T-cell (primary cell): ENCODE measurements at places on chromosomes 7 and 10.

DNA sequence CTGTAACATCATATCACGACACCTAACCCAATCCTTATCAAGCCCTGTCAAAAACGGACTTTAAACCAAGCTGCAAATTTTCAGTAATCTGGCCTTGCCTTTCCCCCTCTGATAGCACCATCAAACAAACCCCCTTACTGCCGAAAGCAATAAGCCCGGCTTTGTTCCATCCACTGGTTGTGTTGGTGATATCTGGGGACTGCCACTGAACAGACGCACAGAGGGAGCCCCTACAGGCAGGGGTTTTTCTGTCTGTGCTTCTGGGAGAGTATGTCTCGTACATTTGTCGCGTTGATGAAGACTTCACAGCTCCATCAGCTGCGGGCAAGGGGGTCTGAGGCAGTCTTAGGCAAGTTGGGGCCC lies 550 bp upstream of the PLAU start:
- DNase-seq = no peak

DNA sequence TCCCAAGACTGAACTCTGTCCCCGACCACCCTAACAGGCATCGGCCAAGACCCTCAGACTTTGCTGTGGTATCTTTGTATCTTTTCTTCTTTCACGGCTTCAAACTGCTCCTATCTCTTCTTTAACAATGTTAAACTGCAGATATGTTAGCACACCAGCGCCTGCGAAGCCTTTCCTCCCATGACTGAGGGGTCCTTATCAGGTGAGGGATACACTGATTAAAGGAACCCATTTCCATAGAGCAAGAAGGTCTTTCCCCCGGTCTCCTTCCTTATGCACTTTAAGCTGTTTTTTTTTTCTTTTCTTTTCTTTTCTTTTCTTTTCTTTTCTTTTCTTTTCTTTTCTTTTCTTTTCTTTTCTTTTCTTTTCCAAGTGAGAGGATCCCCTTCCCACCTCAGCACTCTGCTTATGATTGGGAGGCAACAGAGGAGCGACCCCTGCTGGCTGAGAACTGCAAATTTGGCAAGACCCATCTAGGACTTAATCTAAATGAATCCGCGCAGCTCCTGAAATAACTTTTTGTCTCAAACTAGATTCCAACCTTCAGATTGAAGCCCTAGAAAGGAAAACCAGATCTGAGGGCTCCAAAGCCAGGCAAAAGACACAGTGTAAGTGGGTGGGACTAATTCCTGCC lies 109.9 kb downstream of the ITGB8 start:
- DNase-seq = no peak

DNA sequence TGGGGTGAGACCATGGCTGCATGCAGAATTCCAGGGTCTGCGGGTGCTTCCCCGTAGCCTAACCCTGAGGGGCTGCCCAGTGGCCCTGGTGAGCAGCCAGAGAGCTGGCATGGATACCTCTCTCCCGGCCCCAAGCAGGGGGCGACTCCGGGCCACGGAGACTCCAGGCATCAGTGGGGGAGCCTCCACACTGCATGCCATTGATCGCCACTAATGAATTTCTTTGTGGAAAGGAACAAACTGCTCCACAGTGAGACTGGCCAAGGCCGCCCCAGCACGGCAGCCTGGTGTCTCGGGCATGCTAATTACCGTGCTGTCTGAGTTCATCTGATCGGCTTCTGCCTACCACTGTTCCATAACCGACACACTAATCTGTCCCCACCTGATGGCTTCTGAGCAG lies 184.4 kb downstream of the GRID1 start:
- no peak for DNase-seq

- no peak for DNase-seq
Measured at GRCh38 chr10:114179148-114179547, at the start of gene TDRD1. Gene TDRD1, plus strand, starts transcription at chr10:114179353. Its CDS starts 8,479 bp downstream, at chr10:114187832.

GRCh38 chr10:80509108-80509402 lies 28.6 kb upstream of the SH2D4B start:
- no peak for DNase-seq

- DNase-seq = no peak
Measured at GRCh38 chr7:20991544-20991943, 204.9 kb upstream of the SP8 start.

GRCh38 chr7:38142736-38143135 lies 35.3 kb upstream of the STARD3NL start:
- no peak for DNase-seq

DNA sequence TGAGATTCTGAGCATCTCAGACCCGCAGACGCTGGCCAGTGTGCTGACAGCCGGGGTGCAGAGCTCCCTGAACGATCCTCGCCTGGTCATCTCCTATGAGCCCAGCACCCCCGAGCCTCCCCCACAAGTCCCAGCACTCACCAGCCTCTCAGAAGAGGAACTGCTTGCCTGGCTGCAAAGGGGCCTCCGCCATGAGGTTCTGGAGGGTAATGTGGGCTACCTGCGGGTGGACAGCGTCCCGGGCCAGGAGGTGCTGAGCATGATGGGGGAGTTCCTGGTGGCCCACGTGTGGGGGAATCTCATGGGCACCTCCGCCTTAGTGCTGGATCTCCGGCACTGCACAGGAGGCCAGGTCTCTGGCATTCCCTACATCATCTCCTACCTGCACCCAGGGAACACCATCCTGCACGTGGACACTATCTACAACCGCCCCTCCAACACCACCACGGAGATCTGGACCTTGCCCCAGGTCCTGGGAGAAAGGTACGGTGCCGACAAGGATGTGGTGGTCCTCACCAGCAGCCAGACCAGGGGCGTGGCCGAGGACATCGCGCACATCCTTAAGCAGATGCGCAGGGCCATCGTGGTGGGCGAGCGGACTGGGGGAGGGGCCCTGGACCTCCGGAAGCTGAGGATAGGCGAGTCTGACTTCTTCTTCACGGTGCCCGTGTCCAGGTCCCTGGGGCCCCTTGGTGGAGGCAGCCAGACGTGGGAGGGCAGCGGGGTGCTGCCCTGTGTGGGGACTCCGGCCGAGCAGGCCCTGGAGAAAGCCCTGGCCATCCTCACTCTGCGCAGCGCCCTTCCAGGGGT lies 703 bp downstream of the RBP3 start:
- no peak for DNase-seq

DNA sequence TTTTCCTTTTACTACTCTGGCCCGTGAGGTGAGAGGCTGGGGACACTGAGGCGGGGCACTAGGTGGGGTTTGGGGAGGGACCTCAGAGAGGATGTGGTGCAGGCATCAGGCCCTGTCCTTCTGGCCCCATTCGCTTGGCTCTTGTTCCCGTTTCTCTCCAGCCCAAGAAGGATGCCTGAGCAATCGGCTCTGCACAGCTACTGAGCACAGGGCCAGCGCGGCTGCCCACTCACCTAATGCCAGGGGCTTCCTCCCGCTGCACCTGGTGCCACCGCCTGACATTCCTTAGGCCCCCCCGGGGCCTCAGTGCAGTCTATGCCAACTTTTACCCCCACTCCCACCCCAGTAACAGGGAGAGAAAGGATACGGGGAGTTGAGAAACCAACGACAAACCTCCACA lies 12.5 kb downstream of the EMX2 start:
- no peak for DNase-seq

- DNase-seq = no peak
Measured at GRCh38 chr10:114613237-114613979, 44.7 kb downstream of the ABLIM1 start.

- DNase-seq = no peak
Measured at GRCh38 chr10:101134299-101135127, 3.4 kb downstream of the TLX1 start.

GRCh38 chr10:52314822-52315552 lies 906 bp downstream of the DKK1 start:
- DNase-seq = no peak

DNA sequence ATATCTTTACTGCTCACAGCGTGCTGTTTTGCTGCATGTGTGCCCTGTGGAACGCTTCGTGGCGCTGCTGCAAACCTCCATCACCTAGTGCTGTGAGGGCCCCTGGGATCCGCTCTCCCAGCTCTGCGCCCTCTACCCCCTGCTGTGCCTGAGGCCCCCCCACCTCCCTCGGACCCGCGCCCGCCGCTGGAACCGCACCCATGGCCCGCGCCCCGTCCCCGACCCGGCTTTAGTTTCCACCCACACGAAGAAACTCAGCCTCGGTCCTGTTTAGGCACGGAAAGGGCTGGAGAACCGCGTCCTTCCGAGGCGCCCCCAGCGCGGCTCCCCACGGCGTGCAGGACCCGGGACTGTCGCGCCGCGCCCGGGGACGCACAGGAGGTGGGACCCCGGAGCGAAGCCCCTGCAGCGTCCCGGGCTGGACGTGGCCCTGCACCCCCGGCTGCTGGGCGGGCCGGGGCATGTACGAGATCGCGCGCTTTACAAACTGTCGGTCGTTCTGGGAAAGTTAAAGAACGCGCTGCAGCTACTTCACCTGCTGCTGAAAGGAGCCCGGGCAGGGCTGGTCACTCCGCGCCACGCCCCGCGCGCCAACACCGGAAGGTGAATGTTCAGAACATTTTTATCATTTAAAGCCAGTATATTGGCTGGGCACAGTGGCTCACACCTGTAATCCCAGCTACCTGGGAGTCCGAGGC lies 54.3 kb downstream of the BMS1 start:
- DNase-seq = no peak

GRCh38 chr10:102342958-102343357 lies 52.5 kb upstream of the NFKB2 start:
- DNase-seq = no peak

DNA sequence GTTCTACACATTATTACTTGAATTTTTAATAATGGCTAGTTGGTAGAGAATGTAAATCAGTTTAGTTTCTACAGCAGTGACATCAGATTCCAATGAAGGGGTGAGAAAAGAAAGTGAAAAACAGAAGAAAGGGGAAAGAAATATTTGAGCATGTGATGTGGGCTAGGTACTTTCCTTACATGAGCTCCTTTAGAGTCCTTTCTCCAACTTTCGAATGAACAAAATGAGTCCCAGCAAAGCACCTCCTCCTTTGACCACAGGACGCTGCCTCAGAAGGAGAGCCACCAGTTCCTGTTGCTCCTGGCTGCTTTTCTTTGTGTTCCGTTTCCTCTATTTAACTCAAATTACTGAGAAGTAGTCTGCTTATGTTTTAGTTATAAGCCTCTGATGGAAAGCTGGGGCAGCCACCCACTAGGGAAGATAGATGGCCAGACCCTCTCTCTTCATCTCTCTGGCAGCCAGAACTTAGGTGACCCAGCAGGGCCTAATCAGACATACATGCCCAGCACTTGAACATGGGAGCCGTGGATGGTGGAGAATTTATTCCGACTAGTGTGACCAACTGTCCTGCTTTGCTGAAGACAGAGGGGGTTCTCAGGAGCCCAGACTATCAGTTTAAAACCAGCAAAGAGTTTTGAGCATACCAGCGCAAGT lies 82.4 kb upstream of the NME8 start:
- no peak for DNase-seq

- DNase-seq = no peak
Measured at GRCh38 chr7:158357898-158358821, 229.5 kb downstream of the PTPRN2 start.
